Upper lobe of left lung (tissue), 6 donors: ENCODE measurements at places on chromosomes 4 and X. TPM values are rescaled to one million over a fixed set of nuclear protein-coding genes. Genes with fewer than 3 reads are reported as not detected.
A peak's percentile ranks its signal among the peaks of the same experiment; 100 is the strongest.

- no peak overlapping the region for H3K27ac ChIP-seq
- H3K36me3 ChIP-seq, result no peaks in the 10 kb centered on the region
- peaks cover 14% of the 10 kb centered on the region for H3K4me1 ChIP-seq
- no peak for DNase-seq
- peaks cover 30% of the 10 kb centered on the region for H3K27me3 ChIP-seq
Measured at GRCh38 chr4:112526061-112526460, 10.1 kb upstream of the NEUROG2 start.

Gene DKK2
- total RNA-seq, result 22.1 TPM

DNA sequence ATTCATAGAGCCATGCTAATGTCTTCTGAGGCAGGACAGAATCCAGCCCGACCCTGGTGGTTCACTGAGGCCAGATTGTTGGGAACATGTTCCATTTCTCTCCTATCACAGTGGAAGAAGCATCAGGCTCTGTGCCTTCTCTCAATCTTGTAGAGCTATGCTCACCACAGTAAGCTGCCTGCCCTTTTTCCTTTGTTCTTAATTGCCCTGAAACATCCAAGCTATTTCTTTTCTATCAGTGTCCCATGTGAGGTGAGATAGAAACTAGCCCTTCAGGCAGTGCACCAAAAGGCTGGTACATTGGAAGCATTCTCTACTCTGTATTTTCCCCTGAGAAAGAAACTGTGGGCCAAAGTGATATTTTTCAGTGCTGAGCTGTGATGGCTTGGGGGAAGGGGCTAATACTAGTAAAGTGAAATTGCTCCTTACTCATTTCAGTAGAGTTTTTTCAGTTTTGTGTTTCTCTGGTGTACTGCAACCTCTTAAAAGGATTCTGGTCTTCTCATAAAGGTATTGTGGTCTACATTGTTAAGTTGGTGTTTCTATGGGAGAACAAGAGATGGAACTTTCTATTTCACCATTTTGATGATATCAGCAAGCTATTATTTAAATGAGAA, 611.2 kb downstream of the RPA4 start:
- H3K4me1 ChIP-seq, result no peaks in the 10 kb centered on the region
- no peak overlapping the region for H3K27ac ChIP-seq
- H3K27me3 ChIP-seq, result no peaks in the 10 kb centered on the region
- H3K4me3 ChIP-seq, result no peak overlapping the region
- DNase-seq, result no peak

Gene C4orf17
- total RNA-seq, result not detected

DNA sequence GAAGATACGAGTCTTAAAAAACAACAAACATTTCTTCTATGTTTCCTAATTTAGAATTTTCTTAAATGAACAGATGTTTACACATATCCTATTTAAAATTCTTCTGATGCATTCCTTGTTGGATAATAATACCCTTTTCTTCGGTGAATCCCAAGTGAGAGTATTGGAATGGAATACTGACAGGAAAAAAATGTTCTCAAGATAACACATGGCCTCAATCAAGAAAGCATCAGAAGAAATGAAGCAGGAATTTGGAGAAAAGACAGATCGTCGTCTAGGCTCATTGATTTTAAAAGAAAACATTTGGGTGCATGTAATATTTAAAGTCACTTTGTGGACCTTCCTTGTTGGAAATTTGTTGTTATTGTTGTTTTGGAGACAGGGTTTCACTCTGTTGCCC, 196.9 kb upstream of the ANK2 start:
- no peak for DNase-seq
- H3K27ac ChIP-seq, result no peak overlapping the region
- H3K36me3 ChIP-seq, result no peaks in the 10 kb centered on the region
- H3K4me1 ChIP-seq, result no peaks in the 10 kb centered on the region
- H3K4me3 ChIP-seq, result no peak overlapping the region

- no peak for DNase-seq
- H3K36me3 ChIP-seq, result no peaks in the 10 kb centered on the region
- H3K4me3 ChIP-seq, result no peak overlapping the region
- H3K27me3 ChIP-seq, result no peaks in the 10 kb centered on the region
- no peak overlapping the region for H3K27ac ChIP-seq
Measured at GRCh38 chr4:103498161-103499070, 221.4 kb downstream of the TACR3 start.

Gene BRS3
- total RNA-seq, result not detected

Gene GAGE13
- total RNA-seq, result not detected

Gene GYPE
- not detected for total RNA-seq

DNA sequence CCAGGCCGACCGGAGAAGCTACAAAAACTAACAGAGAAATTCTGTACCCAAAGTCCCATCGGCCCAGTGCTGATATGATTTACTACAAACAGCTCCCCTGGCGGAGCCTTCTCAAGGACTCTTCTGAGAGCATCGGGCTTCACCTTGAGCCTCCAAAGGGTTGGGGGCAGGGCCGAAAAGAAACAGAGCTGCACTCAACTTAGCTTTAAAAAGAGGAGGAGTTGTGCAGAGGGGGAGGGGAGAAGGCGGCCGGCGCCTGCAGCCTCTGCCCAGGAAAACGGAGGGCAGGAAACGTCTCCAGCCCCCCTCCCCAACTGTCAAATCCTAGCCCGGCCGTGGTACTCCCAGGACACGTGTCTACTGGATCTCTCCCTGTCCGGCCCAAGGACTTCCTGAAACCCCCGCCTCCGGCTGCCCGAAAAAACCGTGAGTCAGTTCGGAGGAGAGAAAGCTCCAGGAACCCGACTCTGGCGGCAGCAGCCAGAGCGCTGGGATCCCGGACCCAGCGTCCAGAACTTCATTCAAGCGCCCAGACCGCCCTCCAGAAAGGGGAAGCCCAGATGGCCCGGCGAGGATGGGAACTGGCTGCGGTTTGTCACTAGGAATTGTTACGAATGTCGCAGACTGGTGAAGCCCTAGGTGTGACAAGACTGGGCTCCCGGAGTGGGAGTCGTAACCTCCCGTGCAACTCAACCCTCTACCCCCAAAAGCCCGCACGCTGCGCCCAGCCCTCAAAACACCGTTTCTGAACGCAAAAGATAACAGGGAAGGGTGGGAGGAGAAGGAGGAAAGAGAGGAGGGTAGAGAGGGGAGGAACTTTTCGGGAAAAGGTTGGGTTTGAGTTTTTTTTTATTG, 973 bp downstream of the ADAMTS3 start:
- peak overlapping the region; percentile 50 for H3K27ac ChIP-seq
- no peaks in the 10 kb centered on the region for H3K36me3 ChIP-seq
- H3K4me1 ChIP-seq, result no peaks in the 10 kb centered on the region
- peak; percentile 80 for DNase-seq

GRCh38 chr4:89021684-89022083, 35.3 kb downstream of the FAM13A start:
- no peaks in the 10 kb centered on the region for H3K36me3 ChIP-seq
- H3K27ac ChIP-seq, result no peak overlapping the region
- H3K27me3 ChIP-seq, result no peaks in the 10 kb centered on the region
- no peak for DNase-seq
- H3K4me3 ChIP-seq, result no peak overlapping the region
- H3K4me1 ChIP-seq, result peaks cover 4% of the 10 kb centered on the region

- H3K4me1 ChIP-seq, result no peaks in the 10 kb centered on the region
- no peak overlapping the region for H3K4me3 ChIP-seq
- DNase-seq, result no peak
- no peaks in the 10 kb centered on the region for H3K36me3 ChIP-seq
Measured at GRCh38 chr4:83865417-83866150, 329.7 kb downstream of the GPAT3 start.

DNA sequence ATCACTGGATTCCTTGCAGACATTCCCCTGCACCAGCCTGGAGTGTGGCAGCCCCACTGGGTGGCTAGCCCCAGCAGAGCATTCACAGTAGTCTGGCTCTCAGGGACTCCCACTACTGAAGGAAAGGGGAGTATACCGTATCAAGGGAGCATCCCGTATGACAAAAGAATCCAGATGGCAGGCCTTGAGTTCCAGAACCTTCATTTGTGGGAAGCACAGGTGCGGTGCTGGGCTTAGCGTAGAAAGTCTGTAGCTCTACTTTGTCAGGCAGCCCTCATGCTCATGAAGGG, 79.6 kb downstream of the CENPC start:
- H3K4me3 ChIP-seq, result no peak overlapping the region
- H3K27me3 ChIP-seq, result no peaks in the 10 kb centered on the region
- no peak overlapping the region for H3K27ac ChIP-seq
- no peaks in the 10 kb centered on the region for H3K4me1 ChIP-seq
- H3K36me3 ChIP-seq, result no peaks in the 10 kb centered on the region
- DNase-seq, result no peak

Gene CLDN22
- not detected for total RNA-seq

GRCh38 chrX:154799556-154800348, 5.5 kb downstream of the MPP1 start:
- H3K4me3 ChIP-seq, result no peak overlapping the region
- peaks cover 13% of the 10 kb centered on the region for H3K4me1 ChIP-seq
- no peaks in the 10 kb centered on the region for H3K36me3 ChIP-seq
- no peak for DNase-seq

GRCh38 chrX:112868586-112868985, 28.0 kb upstream of the AMOT start:
- DNase-seq, result no peak
- no peaks in the 10 kb centered on the region for H3K4me1 ChIP-seq
- no peak overlapping the region for H3K4me3 ChIP-seq
- H3K27ac ChIP-seq, result no peak overlapping the region
- no peaks in the 10 kb centered on the region for H3K36me3 ChIP-seq

Gene SHROOM4
- total RNA-seq, result 51.4 TPM

Gene CITED1
- total RNA-seq, result 2.0 TPM

Gene CNKSR2
- total RNA-seq, result 7.7 TPM

- peak overlapping the region; percentile 95 for H3K4me3 ChIP-seq
- no peaks in the 10 kb centered on the region for H3K27me3 ChIP-seq
- peak overlapping the region; percentile 92 for H3K27ac ChIP-seq
Measured at GRCh38 chr4:53378171-53378482, 686 bp downstream of the FIP1L1 start.

DNA sequence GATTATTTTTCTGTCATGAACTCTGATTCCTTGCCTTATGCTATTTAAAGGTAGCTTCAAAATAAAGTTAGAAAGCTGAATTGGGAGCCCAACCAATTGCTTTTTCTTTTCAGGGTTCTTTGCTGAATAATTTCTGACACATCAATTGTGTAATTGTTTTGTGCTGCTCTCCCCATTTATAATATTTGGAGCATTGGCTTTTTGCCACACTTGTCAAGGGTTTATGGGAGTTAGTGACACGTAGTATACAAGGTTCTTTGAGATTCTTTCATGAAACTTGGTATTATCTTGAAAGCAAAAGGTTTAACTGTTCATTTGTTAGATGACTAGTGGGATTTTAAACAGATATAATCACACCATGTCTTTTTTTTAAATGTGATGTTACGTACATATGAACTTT, 80.9 kb downstream of the POLA1 start:
- no peak overlapping the region for H3K4me3 ChIP-seq
- no peaks in the 10 kb centered on the region for H3K27me3 ChIP-seq
- H3K4me1 ChIP-seq, result no peaks in the 10 kb centered on the region

- no peaks in the 10 kb centered on the region for H3K27me3 ChIP-seq
- H3K4me3 ChIP-seq, result no peak overlapping the region
- H3K36me3 ChIP-seq, result no peaks in the 10 kb centered on the region
- no peak for DNase-seq
- no peak overlapping the region for H3K27ac ChIP-seq
- no peaks in the 10 kb centered on the region for H3K4me1 ChIP-seq
Measured at GRCh38 chr4:31974490-31975002, 1254.4 kb downstream of the PCDH7 start.

Gene KLHL5
- 26.9 TPM for total RNA-seq

Gene GASK1B
- total RNA-seq, result 23.5 TPM

Gene MAGEC3
- total RNA-seq, result not detected

GRCh38 chr4:69601065-69601464, 38.4 kb downstream of the UGT2A2 start:
- H3K4me3 ChIP-seq, result no peak overlapping the region
- H3K27me3 ChIP-seq, result no peaks in the 10 kb centered on the region
- no peak overlapping the region for H3K27ac ChIP-seq
- no peaks in the 10 kb centered on the region for H3K36me3 ChIP-seq
- DNase-seq, result no peak
- no peaks in the 10 kb centered on the region for H3K4me1 ChIP-seq

GRCh38 chrX:38754102-38754790, 47.0 kb upstream of the MID1IP1 start:
- DNase-seq, result no peak
- H3K36me3 ChIP-seq, result no peaks in the 10 kb centered on the region
- H3K27me3 ChIP-seq, result no peaks in the 10 kb centered on the region
- H3K4me3 ChIP-seq, result no peak overlapping the region

Gene GPR50
- total RNA-seq, result not detected

- no peak for DNase-seq
- H3K27me3 ChIP-seq, result no peaks in the 10 kb centered on the region
- no peaks in the 10 kb centered on the region for H3K4me1 ChIP-seq
- no peaks in the 10 kb centered on the region for H3K36me3 ChIP-seq
- no peak overlapping the region for H3K27ac ChIP-seq
Measured at GRCh38 chr4:114472269-114473032, 126.2 kb upstream of the UGT8 start.

GRCh38 chrX:138759217-138759943, 47.9 kb upstream of the FGF13 start:
- no peaks in the 10 kb centered on the region for H3K27me3 ChIP-seq
- H3K27ac ChIP-seq, result no peak overlapping the region
- H3K36me3 ChIP-seq, result no peaks in the 10 kb centered on the region
- no peak for DNase-seq

Gene ETDB
- total RNA-seq, result not detected

Gene MBNL3
- total RNA-seq, result 21.2 TPM

- H3K4me1 ChIP-seq, result no peaks in the 10 kb centered on the region
- H3K4me3 ChIP-seq, result no peak overlapping the region
- DNase-seq, result no peak
- no peak overlapping the region for H3K27ac ChIP-seq
- no peaks in the 10 kb centered on the region for H3K27me3 ChIP-seq
- no peaks in the 10 kb centered on the region for H3K36me3 ChIP-seq
Measured at GRCh38 chrX:107135049-107135964, 16.7 kb upstream of the RBM41 start.

DNA sequence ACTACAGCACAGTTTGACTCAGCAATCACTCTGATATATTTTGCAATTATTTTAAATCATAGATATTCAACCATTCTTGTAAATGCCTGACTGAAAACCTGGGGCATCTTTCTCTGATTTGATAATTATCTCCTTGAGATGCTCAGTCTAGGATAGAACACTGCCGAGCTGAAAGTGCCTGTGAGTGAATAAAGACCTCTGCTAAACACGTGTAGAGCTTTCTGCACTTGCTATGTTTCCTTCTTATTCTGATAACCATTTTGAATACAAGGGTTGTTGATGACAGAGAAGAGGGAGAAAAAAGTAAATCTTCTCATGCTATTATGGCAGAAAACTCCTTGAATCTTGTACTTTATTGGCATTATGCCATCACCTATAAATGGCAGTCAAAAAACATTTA, 1843.4 kb upstream of the IGFBP7 start:
- no peaks in the 10 kb centered on the region for H3K36me3 ChIP-seq
- no peak overlapping the region for H3K27ac ChIP-seq
- H3K27me3 ChIP-seq, result no peaks in the 10 kb centered on the region
- no peaks in the 10 kb centered on the region for H3K4me1 ChIP-seq

- no peak for DNase-seq
- no peaks in the 10 kb centered on the region for H3K36me3 ChIP-seq
- no peaks in the 10 kb centered on the region for H3K27me3 ChIP-seq
- no peak overlapping the region for H3K4me3 ChIP-seq
Measured at GRCh38 chrX:87616371-87616770, 98.8 kb downstream of the KLHL4 start.

Gene EDA2R
- not detected for total RNA-seq

Gene TEX13B
- not detected for total RNA-seq

- H3K27ac ChIP-seq, result no peak overlapping the region
- no peaks in the 10 kb centered on the region for H3K27me3 ChIP-seq
- DNase-seq, result no peak
Measured at GRCh38 chrX:48606091-48606490, 8.8 kb downstream of the WDR13 start.

Gene PAGE5
- total RNA-seq, result not detected
